ENCODE measurements at places on chromosomes 3 and 15.

DNA sequence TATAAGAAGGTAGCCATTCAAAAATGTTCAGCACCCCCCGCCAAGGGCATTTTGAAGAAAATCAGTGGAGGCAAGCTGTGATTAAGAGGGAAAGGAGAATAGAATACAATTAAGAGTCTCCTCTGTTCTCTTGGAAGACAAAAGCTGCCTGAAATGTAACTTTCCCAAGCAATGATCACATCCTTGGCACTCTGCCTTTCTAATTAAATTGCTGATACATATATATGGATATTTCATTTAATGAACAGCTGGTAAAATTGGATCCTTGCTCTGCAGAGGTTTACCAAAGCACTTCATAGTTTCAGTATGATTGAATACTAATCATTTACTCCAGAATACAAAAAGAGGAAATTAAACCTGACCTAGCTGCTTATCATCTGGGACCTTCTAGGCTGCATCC, 10.4 kb downstream of the COL6A6 start:
- peaks cover 9% of the 10 kb centered on the region for H3K4me1 ChIP-seq
- H3K4me3 ChIP-seq = no peak overlapping the region
- no peaks in the 10 kb centered on the region for H3K27me3 ChIP-seq
- no peak for DNase-seq
- no peaks in the 10 kb centered on the region for H3K36me3 ChIP-seq

DNA sequence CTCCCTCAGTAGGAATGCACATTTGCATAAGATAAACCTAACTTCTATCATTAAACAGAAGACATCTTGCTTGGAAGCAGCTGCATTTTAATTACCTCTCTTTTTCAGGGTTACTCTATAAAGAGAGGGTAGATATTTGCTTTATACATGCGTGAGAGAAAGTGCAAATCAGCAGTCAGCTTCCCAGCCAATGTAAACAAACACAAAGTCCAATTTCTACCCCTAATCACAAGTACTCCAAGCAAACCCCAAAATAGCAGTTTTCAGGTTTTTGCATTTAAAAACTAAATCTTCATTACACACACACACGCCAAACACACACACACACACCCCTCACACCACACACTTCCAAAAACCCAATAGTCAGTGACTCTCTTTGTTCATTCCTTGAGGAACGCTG, 303.9 kb upstream of the ALCAM start:
- H3K4me1 ChIP-seq = no peaks in the 10 kb centered on the region
- no peak for DNase-seq
- no peaks in the 10 kb centered on the region for H3K36me3 ChIP-seq

GRCh38 chr3:97736928-97737327, 27.6 kb upstream of the ARL6 start:
- no peak for DNase-seq
- H3K36me3 ChIP-seq = no peaks in the 10 kb centered on the region
- no peaks in the 10 kb centered on the region for H3K27me3 ChIP-seq
- no peak overlapping the region for H3K4me3 ChIP-seq
- no peak overlapping the region for H3K27ac ChIP-seq

DNA sequence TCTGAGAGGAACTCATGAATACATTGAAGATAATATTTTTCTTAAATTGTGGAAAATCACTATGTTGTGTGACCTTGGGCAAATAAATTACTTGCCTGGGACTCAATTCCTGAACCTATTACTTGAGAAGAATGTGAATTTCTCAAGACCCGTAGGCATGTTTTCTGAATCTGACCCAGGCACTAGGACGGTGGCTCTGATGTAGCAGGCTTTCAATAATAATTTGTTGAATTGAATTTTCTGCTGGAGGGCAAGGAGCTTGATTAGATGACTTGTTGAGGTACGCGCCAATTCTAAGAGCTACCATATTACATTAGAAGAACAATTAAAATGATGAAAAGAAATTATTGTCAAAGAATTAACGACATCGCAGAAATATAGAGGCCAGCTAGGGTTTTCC, 150.2 kb upstream of the LRRC3B start:
- no peak for DNase-seq
- no peaks in the 10 kb centered on the region for H3K4me1 ChIP-seq
- no peaks in the 10 kb centered on the region for H3K27me3 ChIP-seq
- no peak overlapping the region for H3K27ac ChIP-seq
- no peaks in the 10 kb centered on the region for H3K36me3 ChIP-seq
- no peak overlapping the region for H3K4me3 ChIP-seq

DNA sequence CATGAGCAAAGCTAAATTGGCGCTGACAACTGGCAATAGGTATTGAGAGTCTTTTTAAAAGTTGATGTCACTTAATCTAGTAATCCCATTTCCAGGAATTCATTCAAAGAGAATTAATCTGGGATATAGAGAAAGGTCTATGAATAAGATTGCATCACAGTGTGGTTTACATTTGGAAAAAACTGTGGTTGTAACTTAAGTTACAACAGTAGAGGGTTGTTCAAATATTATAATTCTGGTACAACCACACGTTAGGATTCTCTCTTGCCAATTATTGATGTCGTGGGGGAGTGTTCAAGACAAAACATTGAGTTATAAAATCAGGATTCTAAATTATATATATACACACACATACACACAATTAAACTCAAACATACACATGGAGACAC, 79.8 kb downstream of the LIPC start:
- no peaks in the 10 kb centered on the region for H3K36me3 ChIP-seq
- no peak overlapping the region for H3K27ac ChIP-seq
- no peaks in the 10 kb centered on the region for H3K4me1 ChIP-seq
- H3K4me3 ChIP-seq = no peak overlapping the region
- no peaks in the 10 kb centered on the region for H3K27me3 ChIP-seq
- no peak for DNase-seq

DNA sequence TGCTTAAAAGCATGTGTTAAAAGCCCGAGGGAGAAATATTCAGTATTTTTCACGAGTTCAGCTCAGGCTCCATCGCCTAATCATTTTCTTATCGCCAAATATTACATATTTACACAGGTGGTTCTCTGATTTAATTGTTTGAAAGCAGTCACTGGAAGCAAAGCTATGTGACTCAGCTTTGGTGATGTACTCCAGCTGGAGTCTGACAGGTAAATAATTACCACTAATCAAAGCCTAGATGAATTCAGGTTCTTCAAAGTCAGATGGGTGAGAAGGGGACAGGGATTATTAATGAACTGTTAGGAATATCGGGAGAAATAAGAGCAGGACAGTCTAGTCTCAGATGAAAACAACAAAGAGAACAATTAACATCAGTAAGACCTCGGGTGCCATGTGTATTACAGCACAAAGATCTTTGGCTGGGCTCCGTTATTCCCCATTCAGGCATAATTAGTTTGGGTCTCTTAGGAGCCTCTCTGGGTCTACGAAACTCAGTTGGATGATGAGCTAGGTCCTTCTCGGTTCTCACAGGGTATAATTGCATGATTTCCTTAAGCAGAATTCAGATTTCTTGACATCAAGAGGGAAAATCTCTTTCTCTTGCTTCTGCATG, 331.7 kb upstream of the ADAMTS9 start:
- peak; percentile 20 for DNase-seq
- H3K4me1 ChIP-seq = peaks cover 16% of the 10 kb centered on the region
- H3K27me3 ChIP-seq = no peaks in the 10 kb centered on the region
- no peak overlapping the region for H3K27ac ChIP-seq
- H3K36me3 ChIP-seq = no peaks in the 10 kb centered on the region

GRCh38 chr3:193974671-193975535, 161.0 kb upstream of the HES1 start:
- peaks cover 27% of the 10 kb centered on the region for H3K4me1 ChIP-seq
- H3K4me3 ChIP-seq = peak overlapping the region; percentile 13
- DNase-seq = peak; percentile 72
- no peaks in the 10 kb centered on the region for H3K27me3 ChIP-seq

- H3K27me3 ChIP-seq = no peaks in the 10 kb centered on the region
- H3K4me1 ChIP-seq = no peaks in the 10 kb centered on the region
- no peaks in the 10 kb centered on the region for H3K36me3 ChIP-seq
- DNase-seq = no peak
Measured at GRCh38 chr15:69388260-69388705, 25.9 kb upstream of the KIF23 start.

DNA sequence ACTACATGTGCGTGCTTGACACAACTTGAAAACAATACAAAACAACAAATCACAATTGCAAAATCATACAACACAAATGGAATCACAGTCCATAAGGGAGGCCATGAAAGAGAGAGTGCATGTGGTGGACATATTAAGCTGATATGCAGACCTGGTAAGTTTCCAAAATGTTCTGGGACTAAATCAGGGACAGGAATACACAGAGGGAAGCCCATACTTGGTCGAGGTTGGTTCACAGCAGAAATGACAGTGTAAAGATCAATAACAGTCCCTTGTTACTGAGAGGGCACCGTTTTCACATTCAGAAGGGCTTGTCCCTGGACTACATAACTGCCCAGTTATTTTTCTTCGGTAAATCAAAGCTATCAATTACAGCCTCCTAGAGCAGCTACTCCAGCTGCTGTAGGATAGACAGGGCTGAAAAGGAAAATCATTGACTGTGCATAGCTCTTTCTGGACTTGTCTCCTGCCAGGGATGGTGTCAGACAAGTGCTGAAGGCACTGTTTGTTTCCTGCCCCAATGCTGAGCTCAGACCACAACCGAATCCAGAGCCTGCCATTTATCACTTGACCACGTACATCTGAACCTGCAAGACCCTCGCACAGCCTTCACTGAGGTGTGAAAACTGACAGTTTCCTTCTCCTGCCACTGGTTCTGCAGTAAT, 79.5 kb upstream of the KCNMB2 start:
- no peak for DNase-seq
- no peak overlapping the region for H3K4me3 ChIP-seq
- no peaks in the 10 kb centered on the region for H3K27me3 ChIP-seq
- no peaks in the 10 kb centered on the region for H3K36me3 ChIP-seq
- H3K4me1 ChIP-seq = no peaks in the 10 kb centered on the region

DNA sequence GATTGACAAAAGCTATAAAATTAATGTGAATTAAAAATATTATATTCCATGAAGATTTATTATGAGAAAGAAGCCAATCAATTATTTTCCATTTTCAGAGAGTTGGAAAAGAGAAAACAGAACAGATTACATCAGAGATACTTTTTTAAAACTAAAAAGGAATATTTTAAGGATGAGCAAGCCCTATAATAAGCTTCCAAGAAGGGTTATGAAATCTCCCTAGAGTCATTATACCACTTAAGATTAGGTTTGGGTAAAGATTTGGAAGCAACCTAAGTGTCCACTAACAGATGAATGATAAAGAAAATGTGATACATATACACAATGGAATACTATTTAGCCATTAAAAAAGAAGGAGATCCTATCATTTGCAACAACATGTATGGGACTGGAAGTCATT, 51.6 kb upstream of the FSIP1 start:
- no peaks in the 10 kb centered on the region for H3K27me3 ChIP-seq
- DNase-seq = no peak
- peaks cover 50% of the 10 kb centered on the region for H3K4me1 ChIP-seq
- H3K27ac ChIP-seq = no peak overlapping the region
- H3K36me3 ChIP-seq = no peaks in the 10 kb centered on the region

DNA sequence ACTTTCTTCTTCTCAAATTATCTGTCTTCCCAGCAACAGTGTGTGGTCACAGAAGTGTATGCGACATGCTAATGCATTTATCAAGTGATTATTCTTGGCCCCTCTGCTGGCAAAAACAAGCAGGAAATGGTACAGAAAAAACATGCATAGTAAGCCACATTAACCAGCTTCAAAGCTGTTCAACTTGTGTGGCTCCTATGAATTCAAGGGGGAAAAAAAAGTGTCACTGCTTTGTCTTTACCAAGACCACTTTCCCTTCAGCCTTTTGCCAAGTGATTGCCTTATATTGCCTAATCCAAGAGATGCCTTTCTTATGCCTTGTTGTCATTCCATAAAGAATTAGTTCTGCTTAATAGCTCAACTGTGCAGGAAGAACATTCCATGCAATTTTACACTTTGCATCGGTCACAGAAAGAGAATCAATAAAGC, 39.1 kb downstream of the PRTG start:
- DNase-seq = no peak
- H3K36me3 ChIP-seq = no peaks in the 10 kb centered on the region
- no peak overlapping the region for H3K27ac ChIP-seq
- H3K4me1 ChIP-seq = no peaks in the 10 kb centered on the region

DNA sequence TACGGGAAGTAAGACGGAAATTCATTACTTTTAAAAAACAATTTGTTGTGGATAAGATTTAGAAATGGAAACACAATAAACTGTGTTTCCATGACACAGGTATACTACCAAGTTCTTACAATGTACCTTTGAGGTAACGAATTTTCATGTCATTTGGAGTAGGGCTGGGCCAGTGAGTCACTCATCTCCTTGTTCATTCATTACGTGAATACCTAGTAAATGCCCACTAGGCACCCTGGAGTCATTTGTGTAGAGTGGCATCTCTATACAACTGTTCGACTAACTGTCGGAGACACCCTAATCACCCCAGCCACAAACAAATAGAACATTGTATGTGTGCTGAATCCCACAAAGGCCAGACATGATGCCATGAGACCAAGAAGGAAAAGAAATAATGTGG, 94.8 kb downstream of the IGF1R start:
- H3K36me3 ChIP-seq = no peaks in the 10 kb centered on the region
- peaks cover 57% of the 10 kb centered on the region for H3K4me1 ChIP-seq
- no peak for DNase-seq
- H3K27me3 ChIP-seq = no peaks in the 10 kb centered on the region
- no peak overlapping the region for H3K27ac ChIP-seq
- no peak overlapping the region for H3K4me3 ChIP-seq
